Fibroblast of mammary gland (primary cell): ENCODE measurements at places on chromosomes 7 and 10.

- DNase-seq: no peak
These were observed 39.8 kb upstream of the ELN start for GRCh38 chr7:73988197-73988596.

- DNase-seq: no peak
These were observed 50.0 kb downstream of the NPY start for GRCh38 chr7:24334012-24334411.

GRCh38 chr7:105429746-105430612 is 41.3 kb upstream of the SRPK2 start:
- peak; percentile 62 for DNase-seq

GRCh38 chr10:21518641-21519396 is 6.7 kb downstream of the SKIDA1 start:
- no peak for DNase-seq

DNA sequence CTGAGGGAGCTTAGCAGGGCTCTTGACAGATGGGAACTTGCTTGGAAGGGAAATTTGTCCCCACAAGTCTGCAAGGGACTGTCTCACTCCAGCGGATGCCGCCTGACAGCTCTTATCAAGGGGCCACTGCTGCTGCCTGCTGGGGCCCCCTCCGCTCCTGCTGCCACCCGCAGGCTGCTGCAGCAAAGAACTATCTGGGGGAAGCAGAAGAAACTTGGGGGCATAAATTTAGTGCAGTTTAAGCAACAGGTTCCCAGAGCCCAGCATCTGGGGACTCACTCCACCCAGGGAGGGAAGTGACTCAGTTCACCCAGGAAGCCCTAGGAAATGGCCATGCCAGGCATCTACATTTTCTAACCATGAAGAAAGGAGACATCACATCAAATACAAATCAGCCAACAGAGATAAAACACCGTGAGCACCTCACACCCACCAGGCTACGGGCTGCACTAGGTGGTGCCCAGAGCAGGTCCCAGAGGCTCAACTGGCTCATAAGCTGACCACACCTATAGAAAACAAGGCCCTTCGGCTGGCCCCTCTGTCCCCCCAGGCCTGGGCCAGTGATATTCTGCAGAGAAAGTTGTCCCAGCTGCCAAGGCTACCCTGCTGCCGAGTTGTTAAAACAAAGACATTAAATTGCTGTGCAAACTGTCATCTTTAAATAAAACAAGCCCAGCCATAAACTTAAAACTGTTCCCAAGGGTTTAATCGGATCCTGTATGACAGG is 3.7 kb downstream of the RGS10 start:
- DNase-seq: peak; percentile 18

DNA sequence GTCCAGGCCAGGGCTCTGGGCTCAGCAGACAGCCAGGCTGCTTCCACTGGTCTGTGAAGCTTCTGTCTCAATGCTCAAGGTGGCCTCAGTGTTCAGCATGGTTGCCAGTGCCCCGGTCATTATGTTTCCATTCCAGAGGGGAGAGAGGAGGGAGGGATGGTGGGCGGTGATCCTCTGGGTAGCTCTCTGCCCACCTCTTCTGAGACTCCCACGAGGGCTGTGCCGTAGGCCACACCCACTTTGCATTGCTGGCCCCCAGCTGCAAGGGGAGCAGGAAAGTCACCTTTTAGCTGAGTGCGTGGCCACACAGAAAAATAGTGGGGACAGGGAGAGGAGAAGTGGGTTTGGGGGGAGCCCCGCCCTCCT is 42.5 kb downstream of the FOXK1 start:
- DNase-seq: peak; percentile 59

GRCh38 chr10:78300526-78300925 is 266.9 kb downstream of the RPS24 start:
- no peak for DNase-seq

- DNase-seq: no peak
These were observed 6.5 kb downstream of the ZSWIM8 start for GRCh38 chr10:73791871-73792400.

DNA sequence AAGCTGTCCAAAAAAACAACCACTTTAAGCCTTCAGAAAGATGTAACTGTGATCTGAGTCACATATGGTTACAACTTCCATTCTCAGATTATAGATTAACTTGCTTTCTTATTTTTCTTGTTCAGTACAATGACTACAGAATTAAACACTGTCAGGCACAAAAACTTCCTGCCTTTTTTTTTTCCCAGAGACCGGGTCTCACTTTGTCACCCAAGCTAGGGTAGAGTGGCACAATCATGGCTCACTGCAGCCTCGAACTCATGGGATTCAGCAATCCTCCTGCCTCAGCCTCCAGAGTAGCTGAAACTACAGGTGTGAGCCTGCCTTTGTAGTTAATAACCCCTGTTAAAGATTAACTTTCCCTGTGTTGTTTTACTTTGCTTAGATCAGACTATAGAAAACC is 163.2 kb downstream of the AVL9 start:
- peak; percentile 18 for DNase-seq

DNA sequence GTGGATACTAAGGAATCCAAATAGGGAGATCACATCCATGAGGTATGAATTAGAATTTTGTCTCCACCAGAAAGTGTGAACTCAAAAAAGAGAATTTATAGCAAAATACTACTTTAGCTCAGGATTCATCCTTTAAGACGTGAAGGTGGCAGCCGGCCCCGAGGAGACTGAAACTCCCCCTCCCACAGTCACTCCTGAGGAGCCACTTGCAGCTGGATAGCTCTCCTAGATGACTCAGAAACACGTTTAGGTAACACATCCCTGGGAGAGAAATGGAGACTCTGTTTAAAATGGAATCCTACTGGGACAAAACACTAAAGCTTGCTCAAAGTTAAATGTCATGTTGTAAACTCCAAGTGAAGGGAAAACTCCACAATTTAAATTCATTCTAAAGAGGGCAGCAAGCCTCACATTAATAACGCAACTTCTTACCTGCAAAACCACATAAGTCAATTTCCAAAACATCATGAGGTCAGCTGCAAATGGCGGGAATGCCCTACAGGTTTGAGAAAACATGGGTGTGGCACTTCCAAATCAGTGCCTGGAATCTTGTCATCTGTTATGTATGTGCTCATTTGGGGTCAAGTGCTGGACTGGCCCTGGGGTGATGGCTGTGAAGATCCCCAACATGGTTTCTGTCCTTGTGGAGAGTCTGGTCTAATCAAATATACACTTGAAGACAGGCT is 46.2 kb downstream of the ICA1 start:
- no peak for DNase-seq

DNA sequence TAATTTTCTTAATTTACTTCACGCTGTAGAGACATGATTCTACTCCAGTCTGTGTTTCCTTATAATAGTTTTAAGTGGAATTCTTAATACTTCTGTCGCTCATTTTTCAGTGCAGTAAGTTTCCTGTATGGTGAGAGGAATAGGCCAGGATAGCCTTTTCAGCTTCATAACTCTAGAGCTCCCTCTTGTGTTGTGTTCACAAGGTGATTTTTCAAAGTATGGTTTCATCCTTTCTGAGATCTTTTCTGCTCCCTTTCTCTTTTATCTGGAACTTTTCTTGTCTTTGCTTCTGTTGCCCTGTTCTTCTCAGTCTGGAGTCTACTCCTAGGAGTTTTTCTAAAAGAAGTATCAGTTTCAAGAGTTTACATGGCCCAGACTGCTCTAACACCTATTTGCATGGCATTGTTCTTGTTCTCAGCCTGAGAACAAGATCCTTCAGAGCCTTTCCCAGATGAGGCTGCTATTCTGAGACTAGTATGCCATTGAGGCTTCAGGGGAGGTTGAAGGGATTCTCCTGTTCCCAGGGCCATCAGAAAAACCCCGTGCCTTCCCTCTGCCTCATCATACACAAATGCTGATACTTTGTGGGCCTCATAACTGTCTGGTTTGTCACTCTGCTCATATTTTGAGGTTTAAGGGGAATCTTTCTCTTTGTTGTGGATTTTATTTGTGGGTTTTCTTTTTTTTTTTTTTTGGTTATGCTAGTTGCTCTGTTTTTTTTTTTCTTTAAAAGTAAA is 21.8 kb downstream of the NET1 start:
- peak; percentile 70 for DNase-seq

DNA sequence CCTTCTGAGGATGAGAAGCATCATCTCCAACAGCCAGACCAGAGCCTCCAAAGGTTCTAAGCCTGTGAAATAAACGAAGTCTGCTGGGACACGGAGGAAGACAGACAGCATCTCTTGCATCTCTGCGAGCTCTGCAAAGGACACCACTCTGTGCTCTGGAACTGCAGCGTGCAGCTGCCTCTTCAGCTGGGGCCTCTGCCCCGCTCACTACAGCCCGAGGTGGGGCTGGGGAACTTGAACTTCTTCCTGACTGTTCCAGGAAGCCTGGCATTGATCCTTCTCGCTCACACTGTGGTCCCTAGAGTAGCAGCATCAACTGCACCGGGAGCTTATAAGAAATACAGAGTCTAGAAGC is 163.3 kb downstream of the USP6NL start:
- no peak for DNase-seq

DNA sequence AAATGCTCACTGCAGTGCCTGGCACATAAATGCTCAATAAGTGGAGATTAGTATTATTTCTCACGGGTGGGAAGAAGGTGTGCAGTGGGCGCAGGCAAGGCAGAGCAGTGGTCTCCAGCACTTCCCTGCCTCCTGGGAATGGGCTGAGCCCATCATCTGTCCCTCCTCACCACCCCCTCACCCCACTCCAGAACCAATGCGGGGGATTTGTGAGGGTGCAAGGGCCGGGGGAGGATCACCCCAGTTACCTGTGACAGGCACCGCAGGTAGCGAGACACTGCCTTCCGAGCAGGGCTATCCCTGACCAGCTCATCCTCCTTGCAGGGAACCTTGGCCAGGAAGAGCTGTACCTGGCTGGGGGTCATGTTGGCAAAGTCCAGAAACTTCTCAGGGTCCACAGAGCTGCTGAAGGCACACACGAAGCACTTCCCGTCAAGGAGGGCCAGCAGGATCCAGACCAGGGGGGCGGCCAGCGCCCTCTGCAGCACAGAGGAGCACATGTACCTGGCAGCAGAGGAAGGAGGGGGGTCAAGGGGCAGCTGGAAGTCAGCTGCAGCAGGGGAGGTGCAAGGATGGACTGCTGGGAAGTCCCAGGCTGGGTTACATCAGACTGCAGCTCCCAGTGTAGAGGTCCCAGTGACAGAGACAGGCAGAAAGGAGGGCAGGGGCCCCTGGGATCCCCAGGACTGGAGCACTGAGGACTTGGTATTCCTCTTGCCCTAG is 2.8 kb downstream of the CALHM3 start:
- peak; percentile 36 for DNase-seq

DNA sequence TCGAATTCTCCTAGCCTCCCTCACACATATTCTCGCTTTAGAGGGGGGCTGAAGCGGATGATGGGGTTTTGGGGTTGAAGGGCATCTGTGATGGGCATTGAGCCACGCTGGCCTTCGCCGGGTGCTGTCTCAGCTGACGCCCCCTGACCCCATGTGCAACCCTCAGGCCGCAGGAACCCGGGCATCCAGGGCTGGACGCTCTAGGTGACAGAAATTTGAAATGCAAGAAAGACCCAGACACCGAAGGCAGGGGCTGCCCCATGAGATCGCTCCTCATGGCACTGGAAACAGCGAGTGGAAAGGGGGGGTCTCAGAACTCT is 664 bp upstream of the C10orf88 start:
- no peak for DNase-seq

DNA sequence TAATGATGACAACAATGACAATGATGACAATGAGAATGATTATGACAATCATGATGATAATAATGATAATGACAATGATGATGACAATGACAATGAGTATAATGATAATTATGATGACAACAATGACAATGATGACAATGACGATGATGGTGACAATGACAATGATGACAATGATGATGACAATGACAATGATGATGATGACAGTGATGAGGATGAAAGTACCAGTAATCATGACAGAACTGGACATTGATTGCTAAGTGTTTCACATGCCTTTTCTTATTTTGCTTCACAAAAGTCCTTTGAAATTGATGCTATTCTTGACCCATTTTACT is 1106.0 kb upstream of the AUTS2 start:
- no peak for DNase-seq

GRCh38 chr10:102436312-102436711 is 3.9 kb upstream of the CUEDC2 start:
- DNase-seq: no peak

- DNase-seq: peak; percentile 97
These were observed 46.9 kb upstream of the STK17A start for GRCh38 chr7:43535810-43536585.

- DNase-seq: peak; percentile 2
These were observed 96.9 kb upstream of the PPP1R9A start for GRCh38 chr7:94810496-94810895.

GRCh38 chr7:27515933-27516332 is 146.8 kb downstream of the HIBADH start:
- no peak for DNase-seq

DNA sequence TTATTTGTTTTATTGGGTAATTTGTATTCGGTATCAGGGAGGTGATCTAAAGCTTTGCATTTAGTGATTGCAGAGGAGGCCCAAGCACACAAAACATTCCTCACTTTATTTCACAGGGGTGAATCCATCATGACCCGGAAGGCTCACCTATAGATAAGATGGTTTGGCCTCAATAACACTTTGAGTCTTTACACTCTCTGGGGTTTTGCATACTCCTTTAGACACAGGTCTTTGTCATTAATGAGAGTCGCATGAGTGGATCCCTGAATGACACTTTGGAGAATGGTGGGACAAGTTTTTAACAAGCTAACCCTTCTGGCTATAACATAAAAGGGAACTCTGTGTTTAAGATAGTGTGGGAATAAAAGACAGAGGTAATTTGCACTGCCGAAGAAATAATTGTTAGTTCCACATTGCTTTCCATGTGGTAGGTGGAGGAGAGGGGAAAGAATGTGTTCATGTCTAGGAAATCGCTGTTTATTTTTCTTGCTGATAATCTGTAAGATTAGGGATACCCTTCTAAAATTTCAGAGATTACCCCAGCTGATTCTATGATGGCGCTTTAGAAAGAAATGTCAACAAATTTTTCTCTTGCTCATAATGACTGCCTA is 455.8 kb downstream of the TFEC start:
- no peak for DNase-seq

DNA sequence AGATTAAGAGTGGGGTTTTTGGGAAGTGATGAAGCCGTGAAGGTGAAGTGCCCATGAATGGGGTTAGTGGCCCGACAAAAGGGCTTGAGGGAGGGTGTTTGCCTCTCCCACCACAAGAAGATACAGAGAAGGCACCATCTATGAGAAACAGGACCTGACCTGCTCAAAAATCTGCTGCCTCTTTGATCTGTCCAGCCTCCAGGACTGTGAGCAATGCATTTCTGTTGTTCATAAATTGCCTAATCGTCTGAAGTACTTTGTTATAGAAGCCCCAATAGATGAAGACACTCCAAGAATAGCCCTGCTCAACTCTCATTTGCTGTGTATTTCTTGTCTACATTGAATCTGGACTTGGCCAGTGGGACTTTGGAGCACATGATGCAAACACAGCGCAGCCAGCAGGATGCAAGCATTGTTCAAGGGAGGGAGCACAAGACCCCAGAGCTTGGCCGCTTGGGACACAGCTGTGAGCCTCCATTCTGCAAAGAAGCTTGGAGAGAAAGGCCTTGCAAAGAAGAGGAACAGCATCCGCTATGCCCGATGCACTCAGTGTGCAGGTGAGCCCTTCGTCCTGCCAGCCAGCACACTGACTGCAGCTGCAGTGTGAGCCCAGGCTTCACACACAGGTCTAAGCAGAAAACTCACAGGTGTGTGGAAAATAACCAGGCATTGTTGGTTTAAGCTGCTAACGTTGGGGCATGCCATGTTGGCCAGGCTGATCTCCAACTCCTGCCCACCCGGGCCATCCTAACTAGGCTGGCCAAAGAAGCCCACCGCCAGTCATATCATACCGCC is 73.2 kb upstream of the KLF6 start:
- DNase-seq: no peak

- DNase-seq: peak; percentile 49
These were observed 368.1 kb downstream of the MDFIC start for GRCh38 chr7:115289971-115290370.
